ENCODE measurements at places on chromosomes 7 and 10.

DNA sequence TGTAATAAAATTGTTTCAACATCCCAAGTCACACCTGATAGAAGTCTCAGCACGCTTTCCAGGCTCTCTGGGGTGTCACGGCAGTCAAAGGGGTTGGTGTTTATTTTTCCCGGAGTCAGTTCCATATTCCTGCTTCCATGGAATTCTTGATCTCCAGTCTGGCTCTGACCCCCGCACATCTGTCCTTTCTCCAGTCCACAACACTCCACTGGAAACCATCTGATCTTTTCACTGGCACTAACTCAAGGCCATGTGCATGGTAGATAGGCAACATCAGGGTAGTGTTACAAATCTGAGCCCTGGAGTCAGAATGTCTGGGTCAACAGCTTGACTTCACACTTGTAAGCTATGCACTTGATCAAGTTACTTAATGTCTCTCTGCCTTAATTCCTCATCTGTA is 176.2 kb downstream of the WDR11 start:
- no peak for DNase-seq

GRCh38 chr7:148173369-148173768 is 417.2 kb upstream of the C7orf33 start:
- DNase-seq: no peak

DNA sequence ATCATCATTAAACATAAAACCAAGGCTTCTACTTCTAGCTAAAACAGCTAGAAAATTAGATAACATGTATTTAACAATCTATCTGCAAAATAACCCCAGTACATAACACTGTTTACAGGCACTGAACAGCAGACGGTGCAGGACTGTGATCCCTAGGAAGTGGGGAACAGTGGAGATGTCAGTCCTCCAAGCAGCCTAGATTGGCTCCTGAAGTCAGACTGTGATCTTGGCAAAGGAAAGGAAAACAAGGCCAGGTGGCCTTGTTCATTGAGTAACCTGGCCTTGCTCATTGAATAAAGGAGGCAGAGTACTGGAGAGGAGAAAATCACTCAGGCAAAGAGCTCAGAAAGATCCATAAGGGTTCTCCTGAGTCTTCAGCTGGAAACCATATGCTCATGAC is 77.7 kb upstream of the DIP2C start:
- no peak for DNase-seq

GRCh38 chr7:137774793-137775201 is 72.0 kb downstream of the DGKI start:
- DNase-seq: peak; percentile 80

GRCh38 chr10:93058139-93058538 is 2.5 kb upstream of the CYP26C1 start:
- DNase-seq: no peak

DNA sequence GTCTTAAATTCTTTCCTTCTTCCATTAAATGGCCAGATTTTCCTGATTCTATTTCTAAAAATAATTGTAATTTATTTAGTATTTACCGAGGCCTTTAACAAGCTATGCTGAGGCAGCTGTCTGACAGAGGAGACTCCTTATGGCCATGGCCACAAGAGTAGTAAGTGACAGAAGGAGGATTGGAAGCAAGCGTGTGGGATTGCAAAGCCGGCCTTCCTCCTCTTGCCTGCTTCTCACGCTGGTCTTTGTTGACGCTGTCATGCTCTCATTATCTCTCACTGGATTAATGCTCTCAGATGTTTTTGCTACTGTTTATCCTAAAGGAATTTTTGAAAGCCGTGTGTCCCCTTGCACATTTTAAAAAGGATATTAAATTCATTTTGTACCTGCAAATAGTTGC is 546.3 kb downstream of the SDK1 start:
- no peak for DNase-seq

GRCh38 chr7:41917-42565 is 150.3 kb upstream of the FAM20C start:
- peak; percentile 59 for DNase-seq

- peak; percentile 85 for DNase-seq
Observed at GRCh38 chr7:74083928-74084721, 521 bp downstream of the LIMK1 start.

DNA sequence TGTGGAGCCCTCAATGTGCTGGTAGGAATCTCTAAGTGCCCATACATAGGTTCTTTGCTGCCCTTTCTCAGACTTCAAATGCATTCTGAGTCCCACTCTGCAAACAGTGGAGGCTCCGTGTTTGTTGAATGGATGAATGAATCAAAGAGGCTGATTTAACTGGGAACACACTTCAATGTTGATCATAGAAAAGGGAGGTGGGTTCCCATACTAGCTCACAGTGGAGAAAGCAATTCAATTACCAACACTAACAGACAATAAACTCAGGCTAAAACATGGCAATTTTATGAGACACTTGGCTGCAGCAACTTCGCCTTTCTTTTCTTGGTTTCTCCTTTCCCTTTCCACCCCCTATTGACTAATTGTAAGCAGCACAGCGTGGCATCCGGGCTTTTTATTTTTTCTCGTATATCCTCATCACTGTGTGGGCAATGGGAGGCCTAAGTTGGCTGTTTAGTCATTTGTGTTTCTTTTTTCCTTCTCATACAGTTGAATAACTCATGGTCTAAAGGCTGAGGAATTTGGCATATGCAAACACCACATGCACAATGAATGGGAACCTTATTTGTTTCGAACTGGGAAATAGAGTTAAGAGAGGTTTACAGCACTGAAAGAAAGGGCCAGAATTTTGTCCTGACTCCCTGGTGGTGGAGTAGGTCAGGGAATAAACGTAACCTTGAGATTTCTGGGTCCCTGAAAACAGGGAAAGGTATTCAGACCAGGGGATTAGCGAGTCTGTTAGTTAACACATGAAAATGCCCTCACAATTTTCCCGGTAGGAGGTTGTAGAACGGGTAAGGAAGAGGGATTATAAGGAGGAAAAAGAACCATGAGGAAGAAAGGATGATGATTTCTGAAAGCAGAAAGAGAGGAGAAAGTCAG is 858.5 kb downstream of the KCNMA1 start:
- DNase-seq: peak; percentile 91

DNA sequence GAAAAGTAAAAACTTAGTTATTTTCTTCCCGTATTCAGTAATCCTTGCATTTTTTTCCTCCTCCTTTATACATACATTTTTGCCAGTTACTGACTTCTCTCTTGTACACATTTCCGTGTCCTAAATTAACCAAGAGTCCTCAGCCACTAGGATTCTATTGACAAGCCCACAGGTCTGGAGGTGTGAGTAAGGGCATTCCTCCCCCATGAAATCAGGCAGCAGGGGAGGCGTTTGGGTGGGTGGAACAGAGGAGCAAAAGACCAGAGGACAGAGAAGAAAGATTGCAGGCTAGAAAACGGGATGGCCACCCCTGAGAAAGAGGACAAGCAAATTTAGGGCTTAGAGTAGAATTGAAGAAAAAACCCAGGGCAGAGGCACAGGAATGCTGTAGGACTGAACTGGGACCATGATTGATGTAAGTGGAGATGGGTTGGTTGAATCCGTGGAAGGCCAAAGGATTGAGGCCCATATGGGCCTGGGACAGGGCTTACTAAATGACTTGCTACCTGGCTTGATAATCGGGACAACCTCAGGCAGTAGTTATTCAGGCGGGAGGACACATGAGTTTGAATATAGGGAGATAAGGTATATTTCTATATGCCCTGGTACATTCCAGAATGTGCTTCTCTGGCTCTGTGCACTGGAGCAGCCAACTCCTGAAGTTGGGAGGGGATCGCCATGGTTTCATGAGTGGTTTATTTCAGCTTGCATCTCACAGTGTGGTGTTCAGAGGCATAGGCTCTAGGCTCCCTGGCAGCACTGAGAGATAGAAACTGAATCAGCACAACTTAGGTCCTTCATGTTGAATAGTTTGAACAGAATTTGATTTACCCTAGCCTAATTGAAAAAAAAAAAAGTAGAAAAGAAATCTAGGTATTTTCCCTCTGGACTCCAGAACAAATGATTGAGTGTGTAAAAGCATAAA is 28.0 kb downstream of the IKZF1 start:
- DNase-seq: no peak

- no peak for DNase-seq
Observed at GRCh38 chr7:41826641-41827040, 123.8 kb upstream of the INHBA start.

DNA sequence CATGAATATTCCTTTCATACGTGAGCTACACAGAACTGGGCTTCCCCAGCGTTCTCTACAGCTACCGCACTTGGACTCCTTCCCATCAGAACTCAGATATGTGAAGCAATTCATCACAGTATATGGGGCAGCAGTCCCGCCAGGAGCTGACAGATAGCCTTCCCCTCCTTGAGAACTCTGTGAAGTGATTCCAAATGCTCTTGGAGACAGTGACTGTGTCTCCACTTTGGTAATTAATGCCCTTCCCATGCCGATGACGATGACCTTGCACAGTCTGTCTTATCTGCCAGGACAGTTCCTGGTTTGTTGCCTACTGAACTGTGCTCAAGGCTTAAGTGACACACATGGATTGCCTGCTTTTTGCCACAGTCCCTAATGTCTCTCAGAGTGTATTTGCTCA is 75.0 kb upstream of the AFAP1L2 start:
- no peak for DNase-seq

GRCh38 chr7:44637788-44638594 is 31.6 kb downstream of the OGDH start:
- DNase-seq: peak; percentile 98

DNA sequence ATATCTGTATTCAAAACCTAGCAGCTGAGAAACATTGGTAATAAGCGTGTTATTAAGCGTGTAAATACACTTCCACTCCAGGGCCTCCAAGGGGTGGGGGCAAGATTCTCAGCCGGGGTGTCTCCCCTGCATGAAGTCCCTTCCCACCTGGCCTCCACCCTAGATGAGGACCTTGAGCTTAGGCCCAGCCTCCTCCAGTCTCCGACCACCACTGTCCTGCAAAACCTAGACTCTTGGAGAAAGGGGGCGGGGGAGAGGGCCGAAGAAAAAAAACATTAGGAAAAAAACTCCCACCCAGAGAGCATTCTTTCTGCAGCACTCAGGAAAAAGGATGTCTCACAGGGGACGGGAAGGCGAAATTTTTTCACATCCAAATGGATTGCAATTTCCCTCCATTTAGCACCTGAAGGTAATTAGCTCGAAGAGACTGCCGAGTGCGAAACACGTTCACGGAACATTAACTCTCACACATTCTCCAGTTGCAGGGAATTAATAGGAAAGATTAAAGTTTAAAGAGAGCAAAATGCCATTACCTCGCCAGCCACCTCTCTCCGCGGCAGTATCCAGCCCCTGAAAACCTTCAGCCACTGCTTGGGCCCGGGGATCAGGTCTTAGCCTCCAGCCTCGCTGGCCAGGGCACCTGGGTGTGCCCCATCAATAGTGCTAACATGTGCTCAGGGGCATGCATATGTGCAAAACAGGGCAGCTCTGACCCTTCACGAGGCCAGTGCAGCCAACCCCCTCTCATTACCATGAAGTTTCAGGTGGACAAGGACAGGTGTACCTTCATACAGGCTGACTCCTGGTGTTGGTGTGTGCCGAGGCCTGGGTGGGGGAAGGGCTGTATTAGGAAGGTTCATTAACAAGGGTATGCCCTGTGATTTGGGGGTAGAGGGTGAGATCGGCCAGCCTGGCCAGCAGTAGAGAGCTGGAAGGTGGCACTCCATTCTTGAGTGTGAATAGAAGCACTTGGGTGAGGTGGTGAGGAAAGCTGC is 77.2 kb downstream of the HIF1AN start:
- DNase-seq: no peak

Measured in GM23248 (cell line).